Kidney epithelial cell (primary cell): ENCODE measurements at places on chromosomes 7 and 10. TPM values are rescaled to one million over a fixed set of nuclear protein-coding genes. Genes with fewer than 3 reads are reported as not detected.

DNA sequence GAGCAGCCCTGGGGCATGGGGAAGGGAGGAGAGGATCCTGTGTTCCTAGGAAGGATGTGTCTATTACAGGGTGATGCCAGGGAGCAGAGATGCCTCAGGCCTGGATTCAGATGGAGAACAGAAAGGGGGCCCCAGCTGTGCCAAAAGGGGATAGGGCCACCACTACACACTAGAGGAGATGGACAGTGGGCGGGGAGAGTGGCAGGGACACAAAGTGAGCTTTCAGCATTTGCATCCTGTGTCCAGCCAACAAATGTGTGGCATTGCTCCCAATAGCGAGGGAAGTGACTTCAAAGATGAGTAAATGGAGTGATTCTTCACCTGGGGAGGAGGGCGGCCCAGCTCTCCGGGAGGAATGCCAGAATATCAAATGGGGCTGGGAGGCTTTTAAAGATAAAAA lies 64.9 kb upstream of the WAPL start:
- no peak for DNase-seq

- peak; percentile 79 for DNase-seq
Measured at GRCh38 chr10:57992321-57993077, 275.2 kb downstream of the IPMK start.

GRCh38 chr10:28986856-28987255 lies 302.0 kb upstream of the LYZL1 start:
- DNase-seq = no peak

DNA sequence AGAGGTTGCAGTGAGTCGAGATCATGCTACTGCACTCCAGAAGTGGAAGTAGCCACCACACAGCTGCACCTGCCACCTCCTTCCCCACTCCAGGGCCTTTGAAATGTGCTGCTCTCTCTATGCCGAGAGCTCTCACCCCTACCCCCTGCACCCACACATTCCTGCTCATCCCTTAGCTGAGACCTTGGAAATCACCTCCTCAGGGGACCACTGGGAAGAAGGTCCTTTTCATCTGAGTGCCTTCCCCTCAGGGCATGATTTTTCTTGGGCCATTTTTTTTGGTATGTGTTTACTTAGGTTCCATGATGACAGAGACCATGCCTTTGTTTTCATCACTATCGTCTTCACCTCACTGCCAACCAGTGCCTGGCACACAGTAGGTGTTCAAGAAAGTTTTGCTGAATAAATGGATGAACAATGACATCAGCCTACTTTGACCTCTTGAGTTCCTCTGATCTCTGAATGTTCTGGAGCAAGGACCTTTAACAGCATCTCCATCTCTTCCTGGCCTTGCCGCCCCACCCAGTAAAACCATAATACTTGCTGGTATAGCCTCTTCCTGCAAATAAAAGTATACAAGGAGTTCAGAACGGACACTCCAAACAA lies 166.6 kb upstream of the KLF14 start:
- no peak for DNase-seq

- DNase-seq = peak; percentile 12
Measured at GRCh38 chr10:84205049-84205852, 10.9 kb downstream of the CDHR1 start.

- no peak for DNase-seq
Measured at GRCh38 chr10:108393089-108393488, 1228.6 kb upstream of the SORCS1 start.

- DNase-seq = no peak
Measured at GRCh38 chr10:126504761-126505112, 116.5 kb upstream of the ADAM12 start.

GRCh38 chr10:786633-787474 lies 97.4 kb upstream of the DIP2C start:
- no peak for DNase-seq

DNA sequence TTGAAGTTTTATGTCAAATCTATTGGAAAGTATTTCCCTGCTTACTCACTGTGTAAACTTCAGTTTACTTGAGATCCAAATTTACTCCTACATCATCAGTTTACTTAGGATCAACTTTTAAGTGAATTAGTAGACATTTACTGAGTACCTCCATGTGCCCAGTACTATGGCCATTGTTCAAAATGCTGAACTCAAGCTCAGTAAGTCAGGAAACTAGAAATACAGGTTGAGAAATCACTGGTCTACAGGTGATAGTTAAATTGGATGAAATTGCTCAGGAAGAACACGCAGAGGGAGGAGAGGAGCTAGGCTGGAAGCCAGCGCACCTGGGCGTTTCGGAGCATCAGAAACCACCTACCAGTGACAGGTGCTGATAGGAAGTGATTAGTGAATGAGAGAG lies 25.5 kb upstream of the EBLN1 start:
- no peak for DNase-seq

- no peak for DNase-seq
Measured at GRCh38 chr7:100209493-100209892, 10.3 kb upstream of the PVRIG start.

GRCh38 chr7:37287131-37287855 lies 161.4 kb downstream of the ELMO1 start:
- DNase-seq = no peak

- DNase-seq = no peak
Measured at GRCh38 chr7:33536398-33537103, 368.8 kb upstream of the BMPER start.

DNA sequence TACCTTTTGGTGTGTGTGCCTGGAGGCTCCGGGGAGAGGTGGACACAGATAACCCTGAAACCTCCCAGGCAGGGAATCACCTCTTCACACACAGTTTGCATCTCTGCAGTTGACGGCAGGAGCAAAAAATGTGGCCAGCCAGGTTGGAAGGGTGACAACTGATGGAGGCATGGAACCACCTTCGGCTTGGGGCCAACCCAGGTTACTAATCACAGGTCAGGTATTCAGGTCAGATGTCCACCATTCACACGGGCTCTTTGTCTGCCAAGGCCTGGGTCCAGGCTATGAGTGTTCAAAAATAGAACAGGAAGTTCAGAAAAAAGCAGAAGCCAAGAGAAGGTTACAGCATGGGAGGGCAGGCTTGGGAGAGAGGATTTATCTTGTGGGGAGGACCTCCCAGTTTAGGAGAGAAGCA lies 137.2 kb upstream of the EFCAB10 start:
- DNase-seq = no peak

DNA sequence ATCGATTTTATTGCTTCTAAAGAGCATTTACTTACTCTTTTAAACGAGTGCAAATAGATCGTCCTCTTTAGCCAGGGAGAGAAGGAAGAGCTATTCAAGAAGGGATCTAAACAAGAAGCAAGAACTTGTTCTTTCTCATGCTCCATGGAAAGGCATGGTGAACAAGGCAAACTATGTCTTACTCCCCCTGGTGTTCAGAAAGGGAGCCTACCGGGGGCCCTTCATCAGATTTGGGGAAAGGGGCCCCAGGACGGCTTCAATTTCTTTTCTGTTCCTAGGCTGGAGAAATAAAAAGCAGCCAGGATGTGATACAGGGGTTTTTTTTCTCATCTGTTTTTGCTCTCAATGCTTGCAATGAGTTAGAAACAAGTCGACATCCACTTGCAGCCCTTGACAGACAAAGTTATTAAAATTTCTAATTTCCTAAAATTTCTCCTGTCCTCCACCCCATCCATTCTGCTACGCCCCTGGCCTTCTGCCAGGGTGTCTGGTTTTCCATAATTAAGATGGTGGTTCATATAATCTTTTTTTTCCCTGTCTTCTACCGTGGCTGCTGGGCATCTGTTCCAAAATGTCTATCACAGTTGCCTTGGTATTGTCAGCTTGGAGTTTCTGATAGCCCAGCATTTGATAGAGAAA lies 214.4 kb downstream of the CREB5 start:
- DNase-seq = no peak

Gene MOGAT3
- not detected in 2 replicates for total RNA-seq

Gene TMEM213
- total RNA-seq = not detected in 2 replicates

Gene IDI2
- 0.13 TPM in 1 of 2 replicates, not detected in the other for total RNA-seq

Gene PNLIP
- not detected in 2 replicates for total RNA-seq

Gene ANKRD30A
- not detected in 2 replicates for total RNA-seq

Gene FERD3L
- total RNA-seq = not detected in 2 replicates

Gene PPP1R9A
- 13.3 and 19.9 TPM in 2 replicates for total RNA-seq

Gene CFAP43
- total RNA-seq = 0.34 and 0.75 TPM in 2 replicates

Gene MRPS33
- 32.2 and 36.6 TPM in 2 replicates for total RNA-seq
